Fibroblast of mammary gland (primary cell): ENCODE measurements at places on chromosomes 1 and 21.

- DNase-seq, result no peak
Measured at GRCh38 chr1:23383577-23384311, 14.1 kb upstream of the ZNF436 start.

- DNase-seq, result peak; percentile 23
Measured at GRCh38 chr1:14571810-14572767, 26.4 kb upstream of the KAZN start.

- no peak for DNase-seq
Measured at GRCh38 chr1:147218606-147219005, 6.5 kb downstream of the FMO5 start.

DNA sequence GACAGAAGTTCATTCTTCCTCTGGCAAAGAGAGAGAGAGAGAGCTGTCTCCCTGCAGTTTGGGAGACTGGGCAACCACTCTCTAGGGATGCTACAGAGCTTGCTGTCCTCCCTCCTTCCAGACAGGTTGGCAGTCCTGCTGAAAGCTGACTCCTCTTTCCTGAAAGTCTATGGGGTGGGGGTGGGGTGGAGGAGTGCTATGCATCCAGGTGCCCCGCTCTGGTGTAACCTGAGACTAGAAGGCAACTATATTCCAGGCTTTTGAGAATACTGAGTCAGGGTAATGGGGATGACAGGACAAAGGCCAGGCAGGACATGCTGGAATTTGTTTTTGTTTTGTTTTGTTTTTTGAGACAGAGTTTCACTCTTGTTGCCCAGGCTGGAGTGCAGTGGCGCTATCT lies 55.4 kb downstream of the OPTC start:
- no peak for DNase-seq

DNA sequence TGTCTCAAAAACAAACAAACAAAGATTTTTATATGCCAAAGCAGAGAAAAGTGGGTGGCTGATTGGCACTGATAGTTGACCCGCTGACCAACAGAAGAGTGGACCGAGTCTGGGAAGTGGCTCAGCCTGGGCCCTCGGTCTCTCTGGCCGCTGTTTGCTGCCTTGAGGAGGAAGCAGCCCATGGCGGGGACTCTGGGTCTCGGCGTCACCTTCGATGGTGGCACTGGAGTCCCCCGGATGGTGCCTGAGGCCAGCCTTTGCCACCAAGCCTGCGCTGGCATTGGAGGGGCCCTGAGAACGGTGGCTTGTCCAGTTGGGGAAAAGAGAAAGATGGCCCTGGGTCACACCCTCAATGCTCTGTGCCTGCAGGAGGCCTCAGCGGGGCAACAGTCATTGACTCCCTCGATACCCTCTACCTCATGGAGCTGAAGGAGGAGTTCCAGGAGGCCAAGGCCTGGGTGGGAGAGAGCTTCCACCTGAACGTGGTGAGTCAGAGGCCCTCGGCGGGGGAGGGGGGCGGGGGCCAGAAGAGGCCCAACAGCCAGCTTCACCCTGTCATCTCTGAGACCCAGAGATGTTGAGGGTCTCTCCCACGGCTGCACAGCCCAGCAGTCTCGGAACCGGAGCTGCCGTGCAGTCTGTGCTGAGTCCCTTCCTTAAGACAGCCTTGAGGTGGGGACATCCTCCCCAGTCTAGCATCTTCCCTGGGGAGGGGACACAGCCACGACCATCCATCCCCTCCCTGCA lies 53.5 kb upstream of the SELENON start:
- no peak for DNase-seq

GRCh38 chr1:8158995-8159394 lies 132.9 kb upstream of the ERRFI1 start:
- no peak for DNase-seq

DNA sequence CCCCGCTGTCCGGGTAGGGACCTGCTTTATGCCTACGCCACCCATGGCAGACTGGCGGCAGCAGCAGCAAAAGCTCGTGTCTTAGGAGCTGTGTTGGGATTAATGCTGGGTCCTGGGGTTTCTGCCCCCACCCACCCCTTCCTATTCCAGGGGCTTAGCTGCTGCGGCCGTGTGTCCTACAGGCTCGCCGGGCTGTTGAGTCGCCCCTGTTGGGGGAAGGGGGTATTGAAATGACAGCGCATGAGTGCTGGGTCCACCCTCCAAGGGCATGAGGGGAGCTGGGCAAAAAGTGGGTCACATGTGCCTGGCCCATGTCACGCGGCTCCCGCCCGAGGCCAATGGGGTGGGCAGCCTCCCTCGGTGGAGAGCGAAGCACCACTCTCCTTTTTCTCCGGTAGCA lies 118.3 kb upstream of the COL6A1 start:
- DNase-seq, result no peak

DNA sequence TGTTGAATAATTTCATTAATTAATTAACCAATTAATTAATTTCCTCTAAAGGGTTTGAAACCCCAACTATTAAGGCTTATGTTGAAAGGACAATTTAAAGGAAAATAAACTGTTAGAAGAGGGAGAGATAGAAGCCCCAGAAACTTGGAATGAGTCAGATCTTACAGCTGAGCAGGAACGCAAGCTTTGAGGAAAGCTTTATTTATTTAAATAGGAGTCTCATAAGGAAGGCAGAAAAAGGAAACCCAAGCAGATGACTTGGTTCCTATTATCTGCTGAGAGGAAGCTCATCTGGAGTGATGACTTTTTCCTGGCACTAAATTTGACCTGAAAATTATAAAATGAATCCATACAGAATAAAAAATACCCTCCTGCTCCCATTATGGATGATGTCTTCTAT lies 105.1 kb downstream of the ROR1 start:
- peak; percentile 67 for DNase-seq

DNA sequence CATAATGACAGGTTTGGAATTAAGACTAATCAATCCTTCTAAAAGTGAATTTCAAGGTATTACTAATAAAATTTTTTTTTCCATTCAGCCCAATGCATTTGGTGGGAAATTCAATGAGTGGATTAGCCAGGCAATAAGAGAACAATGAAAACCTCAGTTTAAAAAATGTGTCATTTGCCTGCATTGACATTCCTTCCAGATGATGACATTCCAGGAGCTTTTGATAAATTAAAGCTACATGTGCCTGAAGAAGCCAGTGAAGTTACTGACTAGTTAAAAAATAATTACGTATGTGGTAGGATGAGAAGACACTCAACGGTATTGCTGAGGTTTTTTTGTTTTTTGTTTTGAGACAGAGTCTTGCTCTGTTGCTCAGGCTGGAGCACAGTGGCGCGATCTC lies 37.9 kb upstream of the RC3H1 start:
- DNase-seq, result no peak

- DNase-seq, result peak; percentile 75
Measured at GRCh38 chr1:183470961-183471742, 1.1 kb upstream of the SMG7 start.

DNA sequence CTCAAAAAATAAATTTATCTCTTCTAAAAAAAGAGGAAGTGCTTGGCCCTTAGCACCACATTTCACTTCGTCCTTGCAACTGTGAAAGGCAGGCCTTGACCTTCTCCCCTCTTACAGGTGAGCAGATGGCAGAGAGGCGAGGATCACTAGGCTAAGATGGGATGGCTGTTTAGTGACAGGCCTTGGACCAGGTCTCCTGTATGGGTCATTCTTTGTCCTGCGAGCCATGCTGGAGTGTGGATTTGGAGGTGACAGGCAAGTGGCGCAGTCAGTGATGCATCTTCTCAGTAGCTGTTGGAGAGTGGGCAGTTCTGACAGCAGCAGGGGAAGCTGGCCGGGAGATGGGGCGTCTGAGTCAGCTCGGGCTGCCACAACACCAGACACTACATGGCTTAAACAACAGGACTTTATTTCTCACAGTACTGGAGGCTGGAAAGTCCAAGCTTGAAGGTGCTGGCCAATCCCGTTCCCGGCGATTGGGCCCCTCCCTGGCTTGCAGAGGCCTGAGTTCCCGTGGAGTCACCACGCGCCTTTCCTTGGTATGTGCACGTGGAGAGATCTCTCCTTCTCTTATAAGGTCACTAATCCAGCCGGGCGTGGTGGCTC lies 16.5 kb downstream of the SLC27A3 start:
- peak; percentile 76 for DNase-seq

GRCh38 chr1:118692143-118692542 lies 296.0 kb downstream of the TBX15 start:
- DNase-seq, result peak; percentile 1

DNA sequence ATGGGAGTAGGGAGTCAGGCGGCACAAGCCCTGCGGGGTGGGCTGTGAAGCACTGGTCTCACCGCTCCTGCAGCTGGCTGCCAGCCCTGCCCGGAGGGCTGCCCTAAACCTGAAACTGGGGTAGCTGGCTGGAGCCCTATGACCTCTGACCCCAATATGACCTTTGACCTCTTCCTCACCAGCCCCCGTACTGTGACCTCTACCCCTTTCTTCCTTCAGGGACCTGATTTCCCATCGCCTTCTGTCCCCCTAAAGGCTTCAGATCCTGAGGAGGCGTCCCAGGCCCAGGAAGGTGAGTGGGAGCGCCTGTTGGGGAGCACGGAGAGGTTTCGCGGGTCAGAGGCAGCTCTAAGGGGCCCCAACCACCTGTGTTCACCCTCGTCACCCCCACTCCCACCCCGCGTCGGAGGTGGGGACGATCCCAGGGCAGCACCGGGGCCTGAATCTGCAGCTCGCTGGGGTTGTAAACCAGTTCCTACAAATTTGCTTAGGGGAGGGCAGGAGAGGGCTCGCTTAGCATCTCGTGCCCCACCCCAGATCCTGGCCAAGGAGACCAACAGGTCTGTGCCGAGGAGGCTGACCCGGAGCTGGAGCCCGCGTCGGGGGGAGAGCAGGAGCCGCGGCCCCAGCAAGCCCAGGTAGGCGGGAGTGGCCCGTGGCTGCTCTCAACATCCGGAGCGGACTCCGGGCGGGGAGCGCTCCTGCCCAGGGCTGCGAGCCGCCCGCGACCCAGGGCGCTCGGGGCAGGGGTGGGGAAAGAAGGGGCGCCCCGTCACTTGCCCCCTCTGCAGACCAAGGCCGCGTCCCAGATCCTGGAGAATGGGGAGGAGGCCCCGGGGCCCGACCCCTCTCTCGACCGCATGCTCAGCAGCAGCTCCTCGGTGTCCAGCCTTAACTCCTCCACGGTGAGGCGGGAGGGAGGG lies 7.3 kb downstream of the SYTL1 start:
- DNase-seq, result no peak

DNA sequence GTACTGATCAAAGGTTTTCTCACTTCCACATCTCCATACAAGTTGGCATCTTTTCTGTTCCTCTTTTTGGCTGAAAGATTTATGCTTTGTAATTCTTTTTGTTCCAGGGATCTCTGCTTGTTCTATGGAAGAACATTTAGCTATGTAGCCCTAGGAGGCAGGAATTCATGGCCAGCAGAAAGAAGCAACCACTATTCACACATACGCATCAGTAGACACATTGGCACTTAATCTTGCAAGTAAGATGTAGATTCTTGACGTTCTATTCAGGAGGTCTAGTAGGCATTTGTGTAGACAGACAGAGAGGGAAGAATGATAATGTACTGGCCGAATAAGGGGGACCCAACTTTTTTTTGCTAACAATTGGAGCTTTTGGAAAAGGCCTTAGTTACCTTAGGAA lies 336.0 kb downstream of the NUF2 start:
- no peak for DNase-seq

DNA sequence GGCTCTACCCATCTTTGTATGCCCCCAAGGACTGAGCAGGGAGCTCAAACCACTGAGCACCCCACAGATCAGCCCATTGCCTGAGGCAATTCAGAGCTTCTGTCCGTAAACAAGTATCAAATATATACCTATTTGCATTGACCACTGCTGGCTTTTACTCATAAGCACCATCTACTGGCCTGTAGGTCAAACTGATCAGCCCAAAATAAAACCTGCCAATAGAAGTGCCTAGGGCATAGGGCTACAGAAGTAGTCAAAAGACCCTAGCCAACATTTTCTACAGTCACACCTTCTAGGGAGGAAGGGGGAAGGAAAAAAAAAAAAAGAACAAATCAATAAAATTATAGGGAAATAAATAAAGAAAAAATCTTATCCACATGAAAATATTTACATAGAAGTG lies 5.3 kb upstream of the LCE3D start:
- no peak for DNase-seq

- no peak for DNase-seq
Measured at GRCh38 chr1:15249081-15249480, 2.1 kb downstream of the FHAD1 start.

- DNase-seq, result no peak
Measured at GRCh38 chr1:239253032-239253431, 133.3 kb upstream of the CHRM3 start.

DNA sequence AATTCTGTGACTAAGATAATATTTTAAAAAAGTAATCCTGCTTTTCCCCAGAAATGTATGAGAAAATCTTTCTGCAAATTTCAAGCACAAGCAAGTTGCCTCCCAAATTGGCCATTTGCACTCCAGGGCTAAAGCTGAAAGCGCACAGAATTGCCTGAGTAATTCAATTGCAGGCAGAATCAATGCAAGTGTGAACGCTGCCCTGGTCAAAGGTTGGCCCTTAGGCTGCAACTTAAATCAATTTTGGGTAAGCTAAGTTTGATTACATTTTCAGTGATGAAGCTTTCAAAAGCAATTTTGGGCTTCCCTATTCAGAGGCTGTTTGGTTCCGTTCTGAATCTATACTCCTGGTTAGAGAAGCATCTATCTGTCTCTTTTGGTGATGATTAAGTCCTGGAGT lies 501.8 kb upstream of the ZRANB2 start:
- no peak for DNase-seq

DNA sequence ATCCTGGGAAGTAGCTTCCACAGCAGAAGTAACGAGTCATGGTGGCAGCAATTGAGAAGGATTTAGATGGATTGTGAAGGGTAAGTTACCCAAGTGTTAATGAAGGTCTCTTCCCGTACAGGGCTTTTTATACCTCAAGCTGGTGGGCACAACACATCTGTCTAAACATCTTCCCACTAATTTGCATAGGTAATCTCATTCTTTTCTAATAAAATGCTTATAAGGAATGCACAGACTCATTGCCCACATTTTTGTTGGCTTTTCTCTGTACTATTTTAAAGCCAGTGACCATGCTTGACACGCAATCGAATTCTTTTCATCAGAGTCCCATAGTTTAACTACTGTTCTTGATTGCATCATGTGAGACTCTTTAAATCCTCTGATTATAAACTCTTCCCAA lies at the start of gene KRTAP7-1:
Gene KRTAP7-1 (minus strand): TSS at position 101 of the 400 bp plus-strand sequence. CDS start 61 bp downstream, at position 40.
- DNase-seq, result no peak

GRCh38 chr21:44589094-44589493 lies 3.2 kb downstream of the KRTAP10-6 start:
- no peak for DNase-seq

- no peak for DNase-seq
Measured at GRCh38 chr1:160144921-160145320, 6.5 kb upstream of the ATP1A4 start.

DNA sequence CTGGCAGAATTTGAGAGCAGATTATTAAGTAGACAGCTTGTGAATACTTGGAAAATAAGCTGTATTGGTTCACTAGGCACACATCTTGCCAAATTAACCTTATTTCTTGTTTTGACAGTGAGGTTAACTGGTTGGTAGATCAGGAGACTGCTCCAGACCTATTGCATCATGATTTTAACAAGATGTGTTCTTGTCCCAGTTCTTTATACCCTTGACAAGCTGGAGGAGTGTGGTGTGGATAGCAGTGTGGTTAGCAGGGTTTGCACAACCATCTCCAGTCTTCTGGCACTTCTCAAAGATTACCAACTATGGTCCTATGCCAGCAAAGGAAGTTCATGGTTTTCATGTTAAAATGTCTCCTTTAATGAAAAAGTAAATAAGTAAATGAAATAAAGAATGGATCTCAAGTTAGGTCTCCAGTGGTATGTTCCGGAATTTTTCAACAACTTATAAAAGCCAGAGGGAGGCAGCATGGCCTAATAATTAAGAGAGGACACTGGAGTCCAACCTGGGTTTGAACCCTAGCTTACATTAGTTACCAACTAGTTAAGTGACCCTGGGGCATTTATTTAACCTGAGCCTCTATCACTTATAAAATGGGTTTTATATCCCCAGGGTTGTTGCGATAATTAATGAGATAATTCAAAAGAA lies 34.1 kb downstream of the DDX20 start:
- peak; percentile 67 for DNase-seq
